ENCODE measurements at places on chromosomes 4 and X.
A peak's percentile ranks its signal among the peaks of the same experiment; 100 is the strongest.

DNA sequence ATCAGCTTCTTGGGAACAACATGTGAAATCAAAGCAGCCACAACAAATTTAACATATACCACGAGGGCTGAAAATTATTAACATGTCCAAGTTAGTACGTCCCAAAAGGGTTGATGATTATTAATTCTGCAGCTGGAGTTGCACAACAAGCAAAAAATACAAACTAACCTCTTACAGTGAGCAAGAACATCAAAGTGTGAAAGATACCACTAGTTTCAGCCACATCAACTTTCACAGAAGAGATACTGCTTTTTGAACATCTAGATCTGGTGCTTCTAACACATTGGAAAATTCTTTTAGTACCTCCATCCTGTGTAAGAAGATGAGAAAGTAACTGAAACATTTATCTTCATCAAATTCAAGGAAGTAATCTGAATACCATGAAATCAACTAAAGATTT, 334.1 kb downstream of the PCDH7 start:
- DNase-seq, result no peak

GRCh38 chrX:136199365-136199764, 51.8 kb downstream of the MAP7D3 start:
- DNase-seq, result no peak

- peak; percentile 57 for DNase-seq
These were observed 545 bp downstream of the DOCK11 start for GRCh38 chrX:118495958-118496762.

DNA sequence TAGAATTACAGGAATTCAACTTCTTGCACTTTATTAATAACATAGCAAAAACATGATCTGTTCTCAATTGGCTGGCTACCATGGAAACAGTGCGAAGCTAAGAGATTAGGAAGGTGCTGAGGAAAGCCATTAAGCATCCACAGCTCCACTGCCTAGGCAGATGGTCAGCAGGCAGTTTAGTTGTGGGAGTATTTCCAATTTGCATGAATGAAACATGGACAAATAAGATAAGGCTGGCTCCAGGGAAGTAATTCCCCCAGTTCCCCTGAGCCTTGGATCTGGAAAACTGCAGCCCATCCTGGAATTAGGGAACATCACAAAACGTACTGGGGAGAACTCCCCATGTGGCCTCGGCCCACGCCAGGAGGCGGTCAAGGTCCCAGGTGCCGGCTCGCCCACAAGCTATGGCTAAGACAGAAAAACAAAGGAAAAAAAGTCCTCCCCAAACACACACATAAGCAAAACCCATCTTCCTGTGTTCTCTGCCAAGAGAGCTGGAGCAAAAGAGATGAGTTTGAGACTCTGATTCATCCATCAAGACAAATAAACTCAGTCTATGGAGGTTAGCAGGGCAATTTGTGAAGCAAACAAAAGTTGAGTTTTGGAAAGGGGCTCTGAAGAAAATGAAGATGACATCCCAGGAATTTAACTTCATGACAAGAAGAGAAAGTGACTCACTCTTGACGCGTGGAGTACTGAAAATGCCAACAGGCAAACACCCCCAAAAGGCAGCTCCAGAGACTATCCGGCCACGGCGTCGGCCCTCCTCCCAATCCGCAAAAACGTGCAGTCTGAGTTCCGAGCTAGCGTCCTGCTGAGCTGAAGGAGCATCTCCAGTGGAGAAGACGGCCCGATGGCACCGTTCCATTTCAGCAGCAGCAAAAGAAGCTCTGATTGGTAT, 45.1 kb downstream of the IGFBP7 start:
- DNase-seq, result no peak

DNA sequence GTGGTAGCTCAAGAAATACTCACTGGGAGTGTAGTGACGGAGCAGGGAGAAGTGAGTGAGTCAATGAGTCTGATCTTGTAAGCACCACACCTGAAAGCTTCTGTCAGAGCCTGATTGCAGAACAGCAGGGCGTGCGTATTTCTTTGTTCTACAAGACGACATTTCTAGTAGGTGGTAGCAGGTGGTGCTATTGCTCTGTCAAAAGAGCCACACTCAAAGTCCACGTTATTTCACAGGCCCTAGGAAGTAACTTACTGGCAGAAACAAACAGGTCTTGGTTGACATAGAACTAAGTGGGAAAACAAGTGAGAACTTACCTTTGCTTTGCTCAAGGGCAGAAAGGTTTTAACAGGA, 46.4 kb upstream of the SPRY1 start:
- no peak for DNase-seq

DNA sequence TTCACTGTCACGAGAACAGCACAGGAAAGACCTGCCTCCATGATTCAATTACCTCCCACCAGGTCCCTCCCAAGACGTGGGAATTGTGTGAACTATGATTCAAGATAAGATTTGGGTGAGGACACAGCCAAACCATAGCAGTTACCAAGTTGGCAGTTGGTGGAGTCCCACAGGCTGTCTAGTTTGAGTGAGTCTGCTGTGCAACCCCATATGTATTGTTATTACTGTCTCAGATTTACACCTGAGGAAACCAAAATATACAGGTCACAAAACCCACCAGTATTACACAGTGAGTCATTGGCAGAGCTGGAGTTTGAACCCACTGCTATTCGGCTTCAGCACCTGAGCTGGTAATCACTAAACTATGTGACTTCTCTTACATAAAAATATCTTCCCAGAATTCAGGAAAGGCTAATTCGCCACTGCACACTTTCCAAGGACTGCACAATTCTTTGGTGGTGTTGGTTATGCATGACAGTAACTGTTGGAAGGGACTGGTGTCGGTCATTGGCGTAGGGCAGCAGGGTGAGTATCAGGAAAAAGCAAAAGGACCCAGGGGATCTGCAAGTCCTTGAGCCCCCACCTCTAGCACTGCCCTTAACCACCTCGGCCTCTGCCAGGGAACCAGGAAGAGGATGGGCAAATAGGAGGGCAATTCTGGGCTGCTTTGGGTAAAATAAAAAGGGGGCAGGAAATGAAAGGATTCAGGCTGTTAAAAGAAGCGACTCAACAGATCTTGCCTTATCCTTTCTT, 110.1 kb downstream of the USP46 start:
- no peak for DNase-seq

DNA sequence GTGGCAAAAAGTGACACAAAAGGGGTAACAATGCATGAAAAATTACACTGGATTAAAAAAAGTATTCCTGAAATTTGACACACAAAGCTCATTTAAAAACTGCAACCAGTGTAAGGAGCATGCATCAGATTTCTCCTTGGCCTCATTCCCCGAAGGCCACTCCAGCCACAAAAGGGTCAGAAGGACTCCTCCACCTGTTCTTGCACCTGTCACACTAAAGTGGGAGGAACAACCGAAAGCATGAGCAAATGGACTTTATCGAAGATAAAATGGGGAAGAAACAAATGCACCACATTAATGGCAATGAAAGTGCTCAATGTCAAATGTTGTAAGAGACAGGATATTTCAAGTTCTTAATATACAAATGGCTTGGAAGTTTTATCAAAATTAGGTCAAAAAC, 88.2 kb downstream of the ADGRA3 start:
- no peak for DNase-seq

DNA sequence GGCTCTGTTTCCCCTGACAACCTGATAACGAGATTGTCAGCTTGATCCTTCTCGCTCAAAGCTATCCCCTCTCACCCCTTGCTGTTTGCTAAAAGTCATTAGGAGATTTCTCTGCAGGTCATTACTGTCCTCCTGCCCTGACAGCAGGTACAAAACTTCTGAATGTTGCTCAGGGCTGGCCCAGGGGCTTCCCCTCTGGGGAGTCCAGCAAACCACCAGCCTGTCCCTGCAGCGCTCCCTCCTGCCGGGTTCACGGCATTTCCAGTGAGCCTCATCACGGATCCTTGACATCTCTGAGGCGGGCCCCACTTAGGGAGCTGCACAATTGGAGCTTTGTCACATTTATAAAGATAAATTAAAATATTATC, 5.2 kb upstream of the SORCS2 start:
- no peak for DNase-seq

DNA sequence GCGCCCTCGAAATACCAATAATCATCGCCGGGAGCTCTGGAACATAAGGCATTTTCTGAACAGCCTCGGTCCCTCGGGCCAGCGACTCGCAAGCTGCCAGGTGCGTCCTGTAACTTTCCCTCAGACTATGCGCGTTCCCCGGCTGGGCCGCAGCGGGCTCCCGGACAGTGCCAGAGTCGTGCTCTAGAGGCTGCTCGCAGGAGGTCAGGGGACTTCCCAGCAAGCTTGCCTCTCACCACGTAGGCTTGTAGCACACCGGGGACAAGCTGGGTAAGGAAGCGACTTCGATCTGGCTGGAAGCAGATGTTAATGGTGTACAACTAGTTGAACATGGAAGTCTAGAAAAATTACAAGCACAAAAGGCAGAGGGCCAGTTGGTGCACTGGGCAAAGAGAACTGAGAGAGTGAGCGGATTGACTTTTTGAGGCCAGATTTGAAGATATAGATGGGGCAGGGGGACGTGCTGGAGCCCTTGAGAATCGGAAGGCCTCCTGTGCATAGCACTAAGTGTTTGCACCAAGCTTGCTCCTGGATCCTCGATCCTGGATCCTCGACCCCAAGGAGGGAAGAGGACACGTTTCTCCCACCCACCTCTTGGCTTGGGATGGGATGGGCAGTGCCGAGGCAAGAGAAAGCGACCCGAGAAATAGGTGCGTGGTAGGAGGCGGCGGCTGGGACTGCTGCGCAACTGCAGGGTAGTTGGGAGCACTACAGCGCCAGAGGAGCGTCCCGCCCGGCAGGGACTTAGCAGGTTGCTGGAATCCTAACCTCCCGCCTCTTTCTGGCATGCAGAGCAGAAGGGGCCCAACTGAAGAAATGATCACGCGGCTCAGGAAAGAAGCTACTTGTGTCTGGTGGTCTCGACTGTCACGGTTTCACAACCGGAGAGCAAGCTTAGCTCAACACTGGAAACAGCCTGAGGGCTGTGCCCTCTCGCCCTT, 19.9 kb upstream of the ZIC3 start:
- no peak for DNase-seq

DNA sequence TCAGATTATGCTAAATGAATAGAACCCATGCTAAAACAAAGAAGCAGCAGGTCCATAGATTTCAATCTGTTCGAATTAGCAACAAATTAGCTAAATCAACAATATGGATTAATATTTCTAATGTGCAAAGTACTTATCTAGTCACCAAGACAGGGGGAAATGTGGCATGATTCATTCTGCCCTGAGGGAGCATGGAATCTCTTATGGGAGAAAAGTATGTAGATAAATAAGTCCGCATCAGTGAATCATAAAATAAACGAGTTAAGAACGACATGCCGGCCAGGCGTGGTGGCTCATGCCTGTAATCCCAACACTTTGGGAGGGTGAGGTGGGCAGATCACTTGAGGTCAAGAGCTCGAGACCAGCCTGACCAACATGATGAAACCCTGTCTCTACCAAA, 102.1 kb downstream of the ANOS1 start:
- DNase-seq, result no peak

DNA sequence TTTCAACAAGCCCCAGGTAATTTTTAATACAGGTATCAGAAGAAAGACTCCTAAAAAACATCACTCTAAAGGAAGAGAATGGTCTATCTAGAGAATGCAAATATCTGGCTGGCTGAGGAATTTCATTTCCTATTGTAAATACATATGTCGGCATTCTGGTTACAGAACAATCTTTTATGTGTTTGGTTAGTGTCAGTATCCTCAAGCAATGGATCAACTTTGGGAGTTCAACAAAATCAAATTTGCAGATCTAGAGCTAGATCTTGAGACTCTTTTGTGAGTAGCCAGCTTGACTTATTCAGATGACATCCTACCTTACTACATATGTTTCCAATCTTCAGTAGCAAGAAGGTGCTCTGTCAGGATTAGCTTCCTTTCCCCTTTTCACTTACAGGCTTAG, 145.1 kb downstream of the BTC start:
- no peak for DNase-seq

DNA sequence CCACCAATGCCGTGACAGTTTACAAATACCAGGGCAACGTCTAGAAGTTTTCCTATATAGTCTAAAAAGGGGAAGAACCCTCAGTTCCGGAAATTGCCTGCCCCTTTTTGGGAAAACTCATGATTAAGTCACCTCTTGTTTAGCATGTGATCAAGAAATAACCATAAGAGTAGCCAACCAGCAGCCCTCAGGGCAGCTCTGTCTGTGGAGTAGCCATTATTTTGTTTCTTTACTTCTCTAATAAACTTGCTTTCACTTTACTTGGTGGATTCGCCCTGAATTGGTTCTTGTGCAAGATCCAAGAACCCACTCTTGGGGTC, 20.0 kb upstream of the HOPX start:
- DNase-seq, result no peak

- DNase-seq, result no peak
These were observed 157.4 kb downstream of the PTTG2 start for GRCh38 chr4:38117591-38117990.

- no peak for DNase-seq
These were observed 4.1 kb downstream of the DIAPH2 start for GRCh38 chrX:96688789-96689188.

GRCh38 chr4:169906821-169907220, 119.4 kb downstream of the MFAP3L start:
- no peak for DNase-seq

GRCh38 chrX:131626681-131627296, 82.9 kb downstream of the OR13H1 start:
- no peak for DNase-seq

GRCh38 chr4:168509786-168510185, 12.9 kb downstream of the PALLD start:
- no peak for DNase-seq

DNA sequence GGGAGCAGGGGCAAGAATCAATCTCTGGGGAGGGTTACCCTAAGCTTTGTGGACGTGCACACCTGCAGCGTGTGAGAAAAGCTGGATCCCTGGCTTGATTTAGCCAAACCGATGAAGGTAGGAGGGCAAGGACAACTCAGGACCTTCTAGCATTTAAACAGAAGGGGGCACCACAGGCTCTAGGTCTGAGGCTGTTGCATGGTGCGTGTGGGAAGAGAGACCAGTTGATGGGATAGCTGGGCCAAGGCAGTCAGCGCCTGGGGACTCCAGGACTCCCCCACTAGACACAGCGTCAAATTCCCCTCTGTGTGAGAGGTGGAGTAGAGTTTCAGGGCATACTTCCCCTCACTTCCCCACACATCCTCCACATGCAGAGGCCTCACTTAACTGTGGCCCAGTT, 4.3 kb downstream of the GABRQ start:
- DNase-seq, result no peak

DNA sequence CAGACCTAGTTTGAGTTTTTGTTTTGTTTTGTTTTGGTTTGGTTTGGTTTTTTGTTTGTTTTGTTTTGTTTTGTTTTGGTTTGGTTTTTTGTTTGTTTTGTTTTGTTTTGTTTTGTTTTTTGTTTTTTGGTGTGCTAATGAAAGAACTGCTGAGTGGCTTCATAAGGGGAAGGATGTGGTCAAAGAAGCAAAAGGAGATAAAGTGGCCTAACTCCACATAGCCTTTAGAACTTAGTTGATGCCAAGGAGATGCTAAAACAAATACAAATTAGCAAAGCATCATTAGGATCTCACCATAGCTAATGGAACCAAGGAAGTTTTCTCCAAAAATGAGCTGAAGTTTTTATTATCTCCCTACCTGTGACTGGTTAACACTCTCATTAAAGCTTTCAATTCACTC, 44.6 kb upstream of the TMEM164 start:
- DNase-seq, result no peak
